ENCODE measurements at places on chromosomes 2 and 18. TPM values are rescaled to one million over a fixed set of nuclear protein-coding genes. Genes with fewer than 3 reads are reported as not detected.
A peak's percentile ranks its signal among the peaks of the same experiment; 100 is the strongest.

- peak overlapping the region; percentile 60 for H3K27ac ChIP-seq
- H3K4me1 ChIP-seq = peaks cover 83% of the 10 kb centered on the region
- H3K4me3 ChIP-seq = no peak overlapping the region
- peaks cover 2% of the 10 kb centered on the region for H3K36me3 ChIP-seq
Measured at GRCh38 chr2:172462373-172462848, 35.0 kb downstream of the ITGA6 start.

- no peak overlapping the region for H3K4me3 ChIP-seq
- H3K36me3 ChIP-seq = no peaks in the 10 kb centered on the region
- DNase-seq = no peak
- no peaks in the 10 kb centered on the region for H3K4me1 ChIP-seq
- no peaks in the 10 kb centered on the region for H3K27me3 ChIP-seq
Measured at GRCh38 chr2:219954331-219954730, 326.9 kb downstream of the SLC4A3 start.

DNA sequence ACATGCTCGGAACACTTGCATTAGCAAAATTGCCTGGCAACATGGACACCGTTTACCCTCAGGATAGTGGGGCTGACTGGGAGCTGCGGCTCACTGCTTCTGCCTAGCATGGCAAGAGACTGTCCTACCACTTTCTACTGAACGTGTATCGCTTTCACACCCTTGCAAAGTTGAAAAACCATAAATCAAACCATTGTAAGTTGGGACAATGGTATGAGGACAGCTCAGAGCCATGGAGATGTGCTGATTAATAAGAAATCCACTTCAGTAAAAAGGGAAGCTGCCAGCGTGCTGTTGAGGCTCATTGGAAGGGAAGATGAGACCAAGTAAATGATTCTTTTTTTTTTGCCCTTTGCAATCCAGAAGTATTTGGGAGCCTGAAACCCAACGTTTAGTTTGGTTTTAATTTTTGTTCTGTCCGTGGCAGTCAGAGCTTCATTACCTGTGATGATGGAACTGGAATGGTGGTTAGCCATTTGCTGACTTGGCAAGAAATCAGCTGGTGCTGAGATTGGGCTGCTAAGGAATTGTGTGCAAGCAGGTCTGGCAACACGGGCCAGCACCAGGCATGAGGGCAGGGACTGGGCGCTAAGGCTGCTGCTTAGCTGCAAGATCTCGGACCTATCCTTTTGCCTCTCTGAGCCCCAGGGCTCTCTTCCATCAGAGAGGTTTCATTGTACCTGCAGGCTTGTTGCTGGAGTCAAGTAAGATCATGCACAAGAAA lies 75.5 kb upstream of the HS6ST1 start:
- DNase-seq = no peak
- H3K4me1 ChIP-seq = no peaks in the 10 kb centered on the region
- H3K27me3 ChIP-seq = no peaks in the 10 kb centered on the region
- H3K4me3 ChIP-seq = no peak overlapping the region

DNA sequence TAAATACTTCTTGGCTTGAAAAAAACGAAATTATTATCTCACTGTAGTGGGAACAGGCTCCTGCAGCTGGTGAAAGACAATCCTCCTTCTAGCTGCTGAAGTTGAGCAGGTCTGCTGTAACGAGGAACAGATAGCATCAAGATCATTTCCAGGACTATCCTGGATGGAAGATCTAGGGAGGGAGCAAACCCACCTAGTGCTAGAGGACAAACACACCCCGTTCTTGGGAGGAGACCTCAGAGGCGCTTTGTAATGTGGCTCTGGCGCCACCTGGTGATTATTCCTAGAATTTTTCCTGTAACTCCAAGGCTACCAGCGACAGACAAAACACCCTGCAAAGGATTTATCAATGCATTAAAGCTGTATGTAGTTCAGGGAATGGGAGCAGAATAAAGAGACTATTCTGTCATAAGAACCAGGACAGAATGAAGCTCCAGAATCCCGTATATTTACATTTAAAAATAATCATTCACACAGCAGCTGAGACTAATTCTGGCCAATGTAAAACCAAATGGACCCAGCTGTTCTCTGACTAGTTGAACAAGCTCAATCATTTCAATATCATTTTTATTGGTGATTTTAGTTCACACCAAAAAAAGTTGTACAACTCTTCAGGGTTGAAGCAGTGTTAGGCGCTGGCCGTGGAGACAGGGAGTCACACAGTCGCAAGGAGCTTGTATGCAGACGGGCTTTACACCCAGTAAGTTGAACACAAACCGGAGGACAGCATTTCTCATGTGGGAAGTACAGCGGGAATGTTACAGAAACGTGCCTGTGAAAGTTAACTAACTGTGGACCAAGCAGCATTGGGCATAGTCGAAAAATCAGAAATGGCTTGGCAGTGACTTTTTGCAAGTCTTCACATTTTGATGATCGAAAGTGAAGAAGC lies 290.3 kb downstream of the TRIB2 start:
- no peaks in the 10 kb centered on the region for H3K27me3 ChIP-seq
- peaks cover 34% of the 10 kb centered on the region for H3K4me1 ChIP-seq
- H3K4me3 ChIP-seq = peak overlapping the region; percentile 53
- peak; percentile 23 for DNase-seq
- H3K27ac ChIP-seq = peak overlapping the region; percentile 62
- no peaks in the 10 kb centered on the region for H3K36me3 ChIP-seq

TMSB10 gene
- 400 TPM for total RNA-seq

Measured in left ventricle myocardium inferior (tissue), 1 donor.